Trophoblast cell (in vitro differentiated cells and primary cell): ENCODE measurements at places on chromosomes 7 and 10.

- DNase-seq, result no peak
Measured at GRCh38 chr10:29479081-29479925, 155.5 kb downstream of the SVIL start.

DNA sequence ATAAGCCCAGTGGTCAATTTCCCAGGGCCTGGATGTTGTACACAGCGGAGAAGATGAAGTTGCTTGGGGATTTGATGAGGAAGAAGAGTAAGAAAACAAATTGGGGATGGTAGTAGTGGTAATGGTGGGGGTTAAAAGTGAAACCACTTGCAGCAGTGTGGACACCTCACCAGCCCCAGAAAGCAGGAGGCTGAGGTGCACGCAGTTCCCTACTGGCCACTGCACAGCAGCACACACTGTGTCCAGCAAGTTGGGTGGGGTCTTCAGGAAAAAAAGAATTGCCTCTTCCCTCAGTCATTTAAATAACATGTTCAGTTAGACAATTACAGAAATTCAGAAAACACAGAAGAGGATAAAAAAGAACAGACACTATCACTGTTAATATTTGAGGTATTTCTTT is 96.6 kb downstream of the TAX1BP1 start:
- no peak for DNase-seq

GRCh38 chr10:122052701-122053100 is 63.7 kb downstream of the TACC2 start:
- no peak for DNase-seq

GRCh38 chr10:119209035-119209735 is 1.8 kb downstream of the GRK5 start:
- peak; percentile 81 for DNase-seq

GRCh38 chr7:156539999-156540398 is 100.6 kb upstream of the RNF32 start:
- DNase-seq, result no peak

- no peak for DNase-seq
Measured at GRCh38 chr10:102398172-102399020, 2.9 kb downstream of the NFKB2 start.

GRCh38 chr10:3954615-3955014 is 169.6 kb upstream of the KLF6 start:
- no peak for DNase-seq

- DNase-seq, result no peak
Measured at GRCh38 chr10:78700413-78700812, 368.4 kb upstream of the ZMIZ1 start.

- peak; percentile 68 for DNase-seq
Measured at GRCh38 chr10:87675396-87676376, 16.0 kb downstream of the PAPSS2 start.

DNA sequence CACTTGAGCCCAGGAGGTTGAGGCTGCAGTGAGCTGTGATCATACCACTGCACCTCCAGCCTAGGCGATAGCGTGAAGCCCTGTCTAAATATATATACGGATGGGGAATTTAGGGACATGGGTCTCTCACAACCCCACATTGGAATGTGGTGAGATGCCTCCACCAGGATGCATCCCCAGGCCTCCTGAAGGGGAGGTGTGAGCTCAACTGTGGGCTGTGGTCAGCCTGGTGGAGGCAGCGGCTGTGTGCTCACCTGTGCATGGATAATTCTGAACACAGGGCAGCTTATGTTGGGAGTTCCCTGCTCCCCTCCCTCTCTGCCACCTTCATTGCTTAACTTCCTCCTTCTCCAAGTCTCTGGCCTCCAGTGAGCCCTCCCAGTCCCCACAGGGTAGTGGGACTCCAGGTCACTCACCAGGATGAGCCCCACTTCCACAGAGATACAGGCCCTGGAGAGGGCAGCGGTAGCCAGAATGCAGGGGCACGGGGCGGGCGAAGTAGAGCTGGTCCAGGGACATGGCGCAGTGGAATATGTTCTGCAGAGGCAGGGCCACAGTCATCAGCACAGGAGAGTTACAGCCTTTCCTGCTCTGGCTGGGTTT is 30.4 kb downstream of the PYROXD2 start:
- DNase-seq, result no peak

DNA sequence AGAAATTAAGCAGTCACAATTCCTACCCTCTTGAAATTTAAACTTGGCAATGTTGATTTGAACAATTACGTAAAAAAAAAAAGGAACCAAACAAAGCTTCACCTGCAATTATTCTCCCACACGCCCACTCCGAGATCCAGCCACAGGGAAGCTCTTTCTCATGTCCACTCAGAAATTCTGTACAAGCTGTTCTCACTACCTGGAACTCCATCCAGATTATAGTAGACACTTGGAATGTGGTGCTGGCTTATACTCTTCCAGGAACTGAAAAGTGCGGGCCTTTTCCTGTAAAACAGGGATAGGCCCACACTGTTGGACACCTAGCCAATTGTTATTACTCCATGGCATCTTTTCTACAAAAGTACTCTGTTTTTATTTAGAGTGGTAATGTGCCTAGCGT is 20.3 kb upstream of the TOMM7 start:
- no peak for DNase-seq

GRCh38 chr10:96651998-96652431 is 65.2 kb upstream of the TM9SF3 start:
- DNase-seq, result no peak

- no peak for DNase-seq
Measured at GRCh38 chr10:15704581-15704968, 15.1 kb downstream of the ITGA8 start.
